Right lung (tissue), 10 donors: ENCODE measurements at places on chromosomes 12 and 14. TPM values are rescaled to one million over a fixed set of nuclear protein-coding genes. Genes with fewer than 3 reads are reported as not detected.

Gene USP44
- polyA plus RNA-seq, result 2.5 TPM

Gene FKBP11
- 21.8 TPM for polyA plus RNA-seq

Gene RNF212B
- polyA plus RNA-seq, result not detected

Gene MYF6
- 0.31 TPM for polyA plus RNA-seq

Gene EML5
- 2.2 TPM for polyA plus RNA-seq

Gene SLC24A4
- polyA plus RNA-seq, result 0.31 TPM

Gene TAS2R13
- not detected for polyA plus RNA-seq

Gene PLA2G1B
- polyA plus RNA-seq, result 2.7 TPM

Gene ANG
- 7.2 TPM for polyA plus RNA-seq

GRCh38 chr12:2011643-2012607, 7.7 kb upstream of the DCP1B start:
- DNase-seq, result no peak

DNA sequence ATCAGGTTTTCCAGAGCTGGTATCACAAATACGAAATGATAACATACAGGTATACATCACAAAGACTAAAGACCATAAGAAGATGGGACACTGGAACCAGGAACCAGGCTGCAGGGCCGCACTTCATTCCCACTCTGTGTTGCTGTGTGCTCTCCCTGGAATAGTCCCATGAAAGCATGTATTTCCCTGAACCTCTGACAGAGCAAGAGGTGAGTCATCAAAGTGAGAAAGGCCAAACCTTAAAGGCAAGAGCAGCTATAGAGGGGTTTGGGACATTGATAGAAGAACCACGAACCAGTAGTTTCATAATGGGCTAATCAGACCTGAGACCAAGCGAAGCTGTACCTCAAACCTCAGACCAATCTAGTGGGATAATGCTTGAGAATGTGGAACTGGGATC, 283.0 kb upstream of the PRKD1 start:
- DNase-seq, result no peak

DNA sequence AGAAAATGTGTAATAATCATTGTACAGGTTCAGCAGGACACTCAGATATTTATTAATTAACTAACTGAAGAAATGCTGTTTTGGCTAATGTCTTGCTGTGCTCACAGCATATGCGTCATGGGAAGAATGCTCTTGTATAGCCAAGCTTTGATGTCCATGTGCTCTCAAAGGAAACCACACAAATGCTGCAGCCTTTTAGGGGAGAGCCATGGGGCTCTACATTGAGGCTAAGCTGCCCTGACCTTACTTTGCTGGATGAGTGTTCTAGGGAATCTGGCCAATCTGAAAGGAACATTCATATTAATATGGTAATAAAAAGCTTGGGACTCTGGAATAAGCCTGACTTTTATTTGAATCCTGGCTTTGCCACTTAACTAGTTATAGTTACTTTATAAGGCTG, 9.5 kb upstream of the CRADD start:
- no peak for DNase-seq

DNA sequence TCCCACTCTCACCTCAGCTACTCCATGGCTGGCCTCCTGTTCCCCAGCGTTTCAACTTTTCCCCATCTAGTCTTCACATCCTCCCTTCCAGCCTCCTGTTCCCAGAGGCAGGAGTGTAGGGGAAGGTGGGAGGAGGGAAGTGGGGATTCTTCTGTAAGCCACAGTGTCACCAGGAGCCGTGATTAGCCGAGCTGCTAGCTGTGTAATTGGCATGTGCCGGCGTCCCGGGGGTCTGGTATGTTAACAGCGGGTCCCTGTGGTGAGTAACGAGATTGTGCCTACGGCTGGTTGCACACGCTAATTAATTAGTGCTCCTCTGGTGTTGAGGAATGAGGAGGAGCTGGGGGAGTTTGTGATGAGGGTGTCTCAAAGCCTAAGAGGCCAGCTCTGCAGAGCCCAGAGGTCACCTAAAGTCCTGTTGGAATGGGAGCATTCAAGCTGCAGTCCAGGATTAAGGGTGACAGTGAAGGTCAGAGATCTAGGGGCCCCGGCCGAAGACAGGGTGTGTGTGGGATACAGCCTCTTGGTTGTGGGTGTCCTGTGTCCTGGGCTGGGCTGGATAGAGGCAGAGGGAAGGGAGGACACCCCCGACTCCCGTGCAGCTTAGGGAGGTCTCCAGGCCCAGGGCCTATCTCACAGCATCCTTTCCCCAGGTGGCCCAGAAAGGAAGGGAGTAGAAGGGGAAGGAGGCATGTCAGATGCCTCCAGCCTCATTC, 10.0 kb upstream of the CALCOCO1 start:
- DNase-seq, result no peak

DNA sequence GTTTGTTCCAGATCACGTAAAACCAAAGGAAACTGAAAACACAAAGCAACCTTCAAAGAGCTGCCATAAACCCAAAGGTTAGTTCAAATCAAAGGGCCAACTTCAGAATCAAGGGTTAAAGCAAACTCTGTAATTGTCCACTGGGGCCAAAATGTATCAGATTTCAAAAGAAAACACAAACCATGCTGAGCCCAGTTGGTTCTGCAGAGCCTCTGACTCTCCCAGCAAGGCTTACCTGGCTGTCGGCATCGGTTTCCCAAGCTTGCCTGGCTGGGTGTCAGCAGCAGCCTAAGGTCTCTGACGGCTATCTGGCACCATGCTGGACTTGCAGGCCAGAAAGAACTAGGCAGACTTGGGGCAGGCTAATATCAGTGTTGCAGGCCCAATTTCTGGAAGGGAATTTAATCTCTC, 125.3 kb downstream of the DAD1 start:
- DNase-seq, result no peak

GRCh38 chr14:29636870-29637269, 290.8 kb downstream of the PRKD1 start:
- no peak for DNase-seq

DNA sequence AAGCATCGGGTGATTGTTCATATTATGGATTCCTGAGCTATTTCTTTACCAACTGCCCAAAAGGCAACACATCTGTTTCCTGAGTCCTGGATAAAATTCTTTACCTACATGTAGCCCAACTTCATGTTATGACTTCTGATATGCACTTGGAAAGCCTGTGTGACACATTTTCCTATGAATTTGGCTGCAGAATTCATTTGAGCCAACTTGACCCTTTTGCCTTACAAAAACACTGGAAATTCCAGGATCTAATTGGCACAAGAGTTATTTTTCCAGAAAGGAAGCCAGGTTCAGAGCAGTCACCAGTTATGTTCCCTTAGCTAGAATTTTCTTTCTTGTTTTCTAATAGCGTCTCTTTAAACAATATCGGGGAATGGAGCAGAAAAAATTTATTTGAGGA, 202.5 kb upstream of the LRIG3 start:
- DNase-seq, result no peak

DNA sequence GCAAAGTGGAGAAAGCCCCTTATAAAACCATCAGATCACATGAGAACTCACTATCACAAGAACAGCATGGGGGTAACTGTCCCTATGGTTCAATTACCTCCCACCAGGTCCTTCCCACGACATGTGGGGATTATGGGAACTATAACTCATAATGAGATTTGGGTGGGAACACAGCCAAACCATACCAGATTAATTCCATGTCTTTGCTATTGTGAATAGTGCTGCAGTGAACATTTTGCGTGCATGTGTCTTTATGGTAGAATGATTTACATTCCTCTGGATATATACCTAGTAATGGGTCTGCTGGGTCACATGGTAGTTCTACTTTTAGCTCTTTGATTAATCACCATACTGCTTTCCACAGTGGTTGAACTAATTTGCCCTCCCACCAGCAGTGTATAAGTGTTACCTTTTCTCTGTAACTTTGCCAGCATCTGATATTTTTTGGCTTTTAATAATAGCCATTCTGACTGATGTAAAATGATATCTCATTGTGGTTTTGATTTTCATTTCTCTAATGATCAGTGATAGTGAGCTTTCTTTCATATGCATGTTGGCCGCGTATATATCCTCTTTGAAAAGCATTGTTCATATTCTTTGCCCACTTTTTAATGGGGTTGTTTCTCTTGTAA, 29.7 kb upstream of the SAV1 start:
- DNase-seq, result no peak

DNA sequence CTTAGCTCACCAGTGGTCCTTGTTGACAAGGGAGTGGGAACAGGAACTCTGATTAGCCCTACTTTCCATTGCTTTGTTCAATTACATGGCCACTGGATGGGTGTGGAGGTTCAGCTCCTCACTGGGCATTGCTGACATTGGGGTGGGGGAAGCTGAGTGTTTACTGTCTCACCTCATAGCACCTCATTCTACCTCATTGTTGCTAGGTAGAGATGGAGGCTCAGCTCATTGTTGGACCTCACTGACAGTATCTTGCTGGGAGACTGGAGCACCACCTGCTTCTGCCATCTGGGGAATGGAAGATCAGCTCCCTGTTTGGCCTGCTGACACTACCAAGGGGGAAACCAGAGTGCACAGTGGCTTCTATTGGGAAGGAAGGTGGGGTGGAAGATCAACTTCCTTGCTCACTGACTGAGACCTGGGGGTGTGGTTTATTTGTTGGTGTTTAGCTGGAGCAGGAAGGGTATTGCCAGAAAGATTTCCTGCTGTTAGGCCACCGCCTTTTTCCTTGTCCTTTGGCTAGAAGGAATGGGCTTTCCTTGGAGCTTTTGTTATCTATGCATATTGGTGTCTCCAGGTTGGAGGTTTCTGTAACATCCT, 1.3 kb upstream of the OR4E2 start:
- DNase-seq, result no peak

DNA sequence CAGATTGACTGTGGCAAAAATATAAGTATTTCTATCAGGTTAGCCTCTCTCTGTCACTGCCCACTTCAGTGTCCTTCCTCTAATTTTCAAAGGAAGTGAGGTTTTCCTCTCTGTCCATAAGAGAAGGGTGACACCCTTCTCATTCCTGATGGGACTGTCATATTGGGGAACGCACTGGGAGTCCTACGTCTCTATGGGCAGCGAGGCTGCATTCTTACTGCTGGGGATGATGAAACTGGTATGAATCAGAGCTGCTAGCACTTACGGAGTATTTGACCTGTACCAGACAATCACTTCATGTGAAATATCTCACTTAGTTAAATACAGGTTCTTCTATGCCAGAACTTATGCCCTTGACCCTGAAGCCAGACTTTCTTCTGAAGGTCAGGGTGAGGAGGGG, 436.3 kb downstream of the DPF3 start:
- no peak for DNase-seq

- no peak for DNase-seq
Measured at GRCh38 chr12:52501490-52501889, 8.4 kb upstream of the KRT6A start.

GRCh38 chr12:131922772-131923171, 6.3 kb upstream of the PUS1 start:
- DNase-seq, result no peak

GRCh38 chr14:71688576-71688975, 243.7 kb upstream of the RGS6 start:
- no peak for DNase-seq

DNA sequence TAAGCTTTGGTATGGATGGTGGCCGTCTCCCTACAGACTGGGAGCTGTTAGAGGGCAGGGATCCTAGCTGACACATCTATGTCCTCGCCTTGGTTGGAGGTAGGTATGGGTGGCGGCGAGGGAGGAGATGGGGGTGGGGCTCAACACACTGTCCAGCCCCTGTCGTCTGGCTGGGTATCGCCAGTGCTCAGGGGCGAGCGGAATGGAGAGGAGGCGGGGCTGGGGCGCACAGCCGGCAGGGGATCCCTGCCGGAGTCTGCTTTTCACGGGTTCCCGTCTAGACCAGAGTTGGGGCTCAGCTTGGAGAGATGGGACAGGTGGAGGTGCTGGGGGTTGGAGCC, 16.1 kb downstream of the TAMALIN start:
- DNase-seq, result no peak

DNA sequence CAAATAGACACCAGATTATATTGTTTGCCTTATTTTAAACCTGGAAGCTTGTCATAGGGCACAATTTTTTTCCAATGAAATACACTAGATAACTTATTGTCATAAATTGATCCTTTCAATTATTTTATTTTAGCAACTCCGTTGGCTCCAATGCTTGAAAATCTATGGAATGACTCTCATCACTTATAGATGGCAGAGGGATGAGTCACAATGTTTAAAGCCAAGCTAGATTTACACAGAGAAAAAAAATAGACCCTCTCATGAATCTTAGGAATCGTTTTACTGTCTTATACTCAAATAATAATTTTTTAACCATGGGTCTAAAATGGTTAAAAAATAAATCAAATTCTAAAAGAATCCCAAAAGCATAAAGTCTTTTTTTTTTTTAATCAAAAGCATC, 1276.6 kb upstream of the FLRT2 start:
- DNase-seq, result no peak

- DNase-seq, result no peak
Measured at GRCh38 chr14:33510991-33511390, 439.9 kb downstream of the EGLN3 start.

DNA sequence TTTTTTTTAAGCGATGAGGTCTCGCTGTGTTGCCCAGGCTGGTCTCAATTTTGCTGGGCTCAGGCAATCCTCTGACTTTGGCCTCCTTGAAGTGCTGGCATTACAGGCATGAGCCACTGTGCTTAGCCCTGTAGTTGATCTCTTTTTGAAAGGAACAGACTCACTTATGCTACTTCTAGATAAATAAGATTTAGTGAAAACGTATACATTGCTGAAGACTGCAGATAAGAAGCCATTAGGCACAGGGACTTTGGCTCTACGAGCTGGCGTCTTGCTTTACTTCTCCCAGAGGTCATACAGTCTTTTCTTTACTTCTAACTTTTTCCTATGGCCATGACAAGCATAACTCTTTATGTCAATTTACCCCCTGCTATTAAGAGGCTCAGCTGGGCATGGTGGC, 9.4 kb downstream of the PTGR2 start:
- DNase-seq, result no peak

- no peak for DNase-seq
Measured at GRCh38 chr12:71442567-71442931, 3.0 kb downstream of the LGR5 start.

DNA sequence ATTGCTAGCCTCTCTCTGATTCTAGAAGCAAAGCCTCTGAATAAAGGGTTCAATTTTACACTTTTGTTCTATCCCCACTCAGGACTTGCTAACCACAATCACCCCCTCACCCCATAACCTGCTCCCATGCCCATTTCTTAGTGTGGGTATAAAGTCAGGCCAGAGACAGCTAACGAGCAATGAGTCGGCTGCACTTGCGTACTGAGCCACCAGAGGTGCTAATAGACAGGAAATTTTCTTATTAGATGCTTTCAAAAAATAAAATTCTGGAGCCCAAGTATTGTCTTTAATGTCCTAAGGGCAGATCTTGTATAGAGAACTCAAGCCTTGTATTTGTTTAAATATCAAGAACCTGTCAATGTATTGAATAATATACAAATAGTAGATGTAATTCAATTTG, 256.9 kb downstream of the SYT1 start:
- no peak for DNase-seq

- DNase-seq, result no peak
Measured at GRCh38 chr12:111182382-111182781, 186.5 kb downstream of the PHETA1 start.

DNA sequence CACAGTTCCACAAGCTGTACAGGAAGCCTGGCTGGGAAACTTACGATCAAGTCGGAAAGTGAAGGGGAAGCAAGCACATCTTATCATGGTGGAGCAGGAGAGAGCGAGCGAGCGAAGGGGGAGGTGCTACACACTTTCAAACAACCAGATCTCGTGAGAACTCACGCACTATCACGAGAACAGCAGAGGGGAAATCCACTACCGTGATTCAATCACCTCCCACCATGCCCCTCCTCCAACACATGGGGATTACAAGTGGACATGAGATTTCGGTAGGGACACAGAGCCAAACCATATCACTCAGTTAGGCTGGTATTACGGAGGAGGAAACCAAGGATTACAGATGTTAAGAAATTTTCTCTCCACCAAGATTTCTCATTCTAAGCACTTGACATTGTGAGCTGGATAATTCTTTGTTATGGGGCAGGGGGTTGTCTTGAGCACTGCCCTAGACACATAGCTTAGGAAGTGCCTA, 262.0 kb upstream of the G2E3 start:
- DNase-seq, result no peak
